ENCODE measurements at places on chromosomes 1 and 21.
A peak's percentile ranks its signal among the peaks of the same experiment; 100 is the strongest.

DNA sequence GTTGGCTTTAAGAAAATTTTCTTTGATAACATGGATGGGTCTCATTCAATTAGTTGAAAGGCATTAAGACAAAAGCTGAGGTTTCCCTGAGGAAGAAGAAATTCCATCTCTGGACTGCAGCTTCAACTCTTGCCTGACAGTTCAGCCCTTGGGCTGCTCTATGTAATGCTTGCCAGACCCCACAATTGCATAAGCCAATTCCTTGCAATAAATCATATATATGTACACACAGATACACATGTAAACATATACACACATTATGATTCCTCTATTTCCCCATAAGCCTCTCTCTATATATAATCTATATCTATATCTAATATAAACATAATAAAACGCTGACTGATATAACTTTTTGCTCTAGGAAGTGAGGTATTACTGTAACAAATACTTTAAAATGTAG is 301.5 kb upstream of the PRMT6 start:
- DNase-seq, result no peak

DNA sequence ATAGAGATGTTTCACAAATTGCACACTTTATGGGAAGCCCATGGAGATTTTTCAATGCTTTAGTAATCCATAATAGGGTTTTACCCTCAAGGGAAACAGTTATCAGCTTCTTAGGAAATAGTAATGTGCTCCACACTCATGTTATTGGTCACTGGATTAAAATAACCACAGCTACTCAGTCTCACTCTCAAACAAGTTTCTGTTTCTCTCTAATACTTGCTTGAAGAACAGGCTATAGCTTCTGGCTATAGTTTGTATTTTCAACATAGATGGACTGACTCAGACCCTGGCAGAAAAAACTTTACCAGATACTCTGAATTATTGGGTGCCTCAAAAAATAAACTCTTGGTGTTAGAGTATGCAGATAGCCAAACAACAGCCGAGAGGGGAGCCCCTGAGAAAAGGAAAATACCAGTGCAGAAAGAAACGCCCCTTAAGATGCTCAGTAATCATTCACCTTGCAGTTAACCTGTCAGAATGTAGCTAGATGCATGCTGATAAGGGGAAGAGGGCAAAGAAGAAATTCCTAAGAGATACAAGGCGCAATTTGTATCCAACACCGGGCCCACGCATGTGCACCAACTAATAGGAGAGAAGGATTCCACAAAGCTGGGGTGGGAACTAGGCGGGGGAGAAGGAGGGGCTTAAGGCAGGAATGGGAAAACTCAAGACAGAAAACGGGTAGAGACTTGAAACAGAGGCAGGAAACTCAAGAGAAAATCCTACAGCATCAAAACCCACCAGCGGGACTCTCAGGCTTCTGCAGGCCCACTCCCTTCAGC is 30.4 kb upstream of the PDE4B start:
- no peak for DNase-seq

DNA sequence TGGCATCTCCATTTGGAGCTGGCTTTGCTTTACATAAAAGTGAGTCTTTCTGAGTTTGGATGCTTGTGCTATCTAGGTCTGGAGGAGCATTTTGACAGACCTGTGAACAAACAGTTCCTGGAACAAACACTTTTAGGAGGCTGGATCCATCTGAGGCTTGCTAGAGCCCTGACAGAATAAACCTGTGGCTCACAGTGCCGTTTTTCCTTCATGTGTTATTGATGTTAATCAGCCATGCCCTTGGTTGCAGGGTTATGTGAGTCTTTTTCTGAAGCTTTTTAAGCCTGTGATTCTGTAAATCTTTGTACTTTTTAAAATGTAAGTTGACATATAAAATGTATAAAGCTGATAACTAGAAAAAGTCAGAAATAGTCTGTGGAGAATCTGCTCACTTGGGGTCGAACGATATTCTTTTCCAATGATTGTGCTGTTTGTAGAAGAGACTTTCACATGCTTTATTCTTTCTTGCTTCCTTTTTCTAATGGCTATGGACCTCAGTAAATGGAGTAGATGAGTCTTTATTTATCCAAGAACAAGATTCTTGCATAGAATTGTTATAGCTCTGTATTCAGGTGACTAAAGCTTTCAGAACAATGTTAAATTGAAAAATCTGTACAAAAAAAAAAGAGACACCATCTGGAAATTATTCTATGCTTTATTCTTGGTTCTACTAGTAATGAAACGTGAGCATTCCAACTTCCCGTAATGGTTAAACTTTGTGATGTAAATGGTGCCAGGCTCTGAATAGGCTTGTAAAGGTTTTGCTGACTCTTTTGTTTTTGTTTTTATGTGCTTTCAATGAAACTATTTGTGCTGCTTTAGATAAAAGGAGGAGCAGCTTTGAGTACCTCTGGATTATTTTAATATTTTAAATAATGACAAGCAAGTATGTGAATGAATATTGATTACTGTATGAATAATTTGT is 53.7 kb downstream of the CACHD1 start:
- DNase-seq, result no peak

- no peak for DNase-seq
Observed at GRCh38 chr1:222893255-222893654, 78.4 kb downstream of the DISP1 start.

DNA sequence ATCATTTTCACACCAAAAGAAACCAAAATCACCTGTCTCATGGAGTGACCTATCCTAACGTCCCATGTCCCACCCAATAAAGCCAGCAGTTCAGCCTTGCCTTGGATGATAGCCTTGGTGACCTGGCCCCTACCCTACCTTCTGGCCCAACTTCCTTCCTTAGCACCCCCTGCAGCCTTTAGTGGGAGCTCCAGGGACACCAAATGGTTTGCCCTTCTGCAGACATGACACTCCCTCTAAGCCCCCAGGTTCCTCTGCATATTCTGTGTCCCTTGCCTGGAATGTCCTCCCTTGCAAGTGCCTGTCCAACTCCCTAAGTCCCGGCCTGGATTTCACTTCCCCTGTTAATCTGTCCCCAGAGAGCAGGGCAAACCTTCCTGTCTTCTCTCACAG is 2.2 kb downstream of the SLFNL1 start:
- DNase-seq, result no peak

DNA sequence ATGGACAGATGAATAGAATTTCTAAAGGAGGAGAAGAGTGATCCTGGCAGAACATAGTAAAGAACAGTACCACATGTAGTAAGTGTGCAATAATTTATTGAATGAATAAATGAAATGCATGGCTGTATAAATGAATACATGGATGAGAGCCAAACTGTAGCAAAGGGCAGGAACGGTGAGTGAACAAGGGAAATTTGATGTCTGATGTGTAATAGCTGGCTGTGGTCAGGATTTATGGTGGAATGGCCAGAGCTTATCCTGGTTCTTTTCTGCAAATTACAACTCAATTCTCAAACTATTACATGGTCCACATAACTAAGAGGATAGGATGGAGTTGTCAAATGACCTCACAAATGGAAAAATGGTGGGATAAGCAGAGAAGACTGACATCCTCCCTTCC is 43.2 kb upstream of the ARHGAP29 start:
- DNase-seq, result no peak

GRCh38 chr1:17361687-17362086 is 10.3 kb upstream of the PADI6 start:
- DNase-seq, result no peak

- no peak for DNase-seq
Observed at GRCh38 chr1:177490036-177490639, 319.4 kb downstream of the BRINP2 start.

GRCh38 chr1:2134266-2134620 is 60.3 kb downstream of the FAAP20 start:
- DNase-seq, result no peak

GRCh38 chr1:211632808-211633523 is 42.5 kb downstream of the NEK2 start:
- DNase-seq, result no peak

DNA sequence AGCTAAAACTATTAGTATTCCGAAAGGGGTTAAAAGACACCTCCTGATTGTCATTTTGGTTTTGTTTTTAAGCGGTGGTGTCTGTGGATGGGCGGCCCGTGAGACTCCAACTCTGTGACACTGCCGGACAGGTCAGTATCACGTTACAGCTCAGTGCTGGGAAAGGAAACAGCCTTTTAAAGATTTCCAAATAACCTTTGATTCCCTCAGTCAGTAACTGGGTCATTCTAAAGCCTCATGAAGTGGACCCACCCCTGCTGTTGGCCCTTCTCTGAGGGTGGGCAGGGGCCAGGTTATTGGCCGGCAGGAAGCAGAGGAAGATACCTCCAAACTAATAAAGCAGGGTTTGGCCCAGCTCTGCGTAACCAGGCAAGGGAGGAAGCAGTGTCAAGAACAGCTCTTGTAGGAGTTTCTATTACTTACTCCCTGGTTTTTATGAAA is 2.3 kb downstream of the RHOU start:
- no peak for DNase-seq

- DNase-seq, result no peak
Observed at GRCh38 chr1:205048382-205048781, 5.4 kb downstream of the CNTN2 start.

DNA sequence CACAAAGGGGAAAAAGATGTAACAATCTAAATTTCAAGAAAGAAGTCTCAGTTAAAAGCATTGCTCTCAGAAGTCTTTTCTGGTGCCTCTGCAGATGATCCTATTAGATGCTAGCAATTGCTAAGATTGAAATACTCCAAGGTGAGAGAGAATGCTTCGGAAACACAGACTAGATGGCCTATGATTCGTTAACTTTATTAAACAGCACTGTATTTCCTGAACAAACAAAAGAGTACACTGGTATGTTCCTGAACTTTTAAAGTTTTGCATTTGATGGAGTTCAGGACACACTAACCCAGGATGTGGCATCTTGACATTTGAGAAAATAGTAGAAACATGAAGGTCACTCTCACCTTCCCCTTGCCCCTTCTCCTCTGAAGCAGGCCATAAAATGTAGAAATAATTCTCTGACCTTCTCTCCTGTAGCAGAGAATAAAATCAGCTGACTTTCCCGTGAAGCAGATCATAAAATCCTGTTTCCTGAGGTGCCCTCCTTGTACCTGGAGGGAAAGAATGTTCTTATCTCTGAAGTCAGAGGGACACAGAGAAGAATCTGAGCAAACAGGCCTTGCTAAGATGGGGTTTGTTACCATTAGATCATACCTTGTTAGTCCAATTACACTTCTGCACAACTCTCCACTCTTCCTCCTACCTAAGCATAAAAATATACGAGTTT is 142.9 kb upstream of the USP25 start:
- no peak for DNase-seq

GRCh38 chr1:41734201-41734970 is 184.3 kb downstream of the HIVEP3 start:
- no peak for DNase-seq

- peak; percentile 93 for DNase-seq
Observed at GRCh38 chr21:42021371-42022090, 11.4 kb upstream of the ZBTB21 start.

- DNase-seq, result peak; percentile 73
Observed at GRCh38 chr1:206117151-206117948, at the start of gene AVPR1B. TSS of gene AVPR1B (minus strand) at chr1:206117388. CDS start at chr1:206116890, 498 bp downstream.

- DNase-seq, result no peak
Observed at GRCh38 chr1:84573481-84573966, 716 bp downstream of the CTBS start.

DNA sequence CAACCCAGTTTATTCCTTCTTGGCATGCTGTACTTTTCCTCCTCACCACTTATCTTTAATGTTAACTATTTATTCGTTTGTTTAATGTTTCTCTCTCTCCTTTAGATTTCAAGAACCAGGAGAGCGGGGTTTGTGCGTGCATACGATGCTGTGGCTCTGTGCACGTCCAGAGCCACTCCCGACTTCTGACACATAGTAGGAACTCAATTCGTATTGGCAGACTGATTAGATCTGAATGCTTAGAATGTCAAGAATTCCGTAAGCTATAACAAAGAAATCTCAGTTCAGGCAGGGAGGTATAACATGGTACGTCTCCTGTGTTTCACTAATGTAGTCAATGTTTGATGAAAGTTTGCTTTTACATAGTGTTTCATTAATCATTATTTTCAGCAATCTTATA is 7.3 kb upstream of the GRIK1 start:
- no peak for DNase-seq

DNA sequence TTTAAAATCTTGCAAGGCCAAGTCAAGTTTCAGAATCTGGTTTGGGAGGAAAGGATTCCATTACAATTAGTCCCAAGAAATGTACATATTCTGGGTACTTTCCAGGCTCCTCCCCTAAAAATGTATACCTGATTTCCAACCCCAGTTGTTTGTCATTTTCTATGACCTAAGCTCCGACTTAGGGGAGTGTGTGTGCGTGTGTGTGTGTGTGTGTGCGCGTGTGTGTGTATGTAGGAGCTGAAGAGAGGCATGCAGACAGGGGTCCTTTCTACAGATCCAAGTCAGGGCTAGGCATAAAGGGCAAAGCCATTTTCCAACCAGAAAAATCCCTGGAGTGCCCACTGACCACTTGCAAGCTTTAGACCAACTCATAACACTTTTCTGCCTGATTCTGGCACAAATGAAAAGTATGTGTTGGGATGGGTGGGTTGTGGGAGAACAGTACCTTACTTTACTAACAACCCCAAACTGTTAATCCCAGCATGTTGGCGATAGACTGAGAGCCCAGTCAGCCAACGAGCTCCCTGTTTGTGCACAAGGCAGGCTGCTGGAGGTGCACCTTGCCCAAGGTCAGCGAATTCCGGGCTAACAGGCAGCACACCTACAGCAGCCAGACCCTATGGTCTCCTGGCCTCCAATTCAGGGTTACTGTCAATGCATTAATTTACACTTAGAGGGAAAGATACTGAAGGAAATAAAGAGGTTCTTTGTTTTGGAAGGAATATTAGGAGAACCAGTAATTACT is 1.7 kb downstream of the TRABD2B start:
- DNase-seq, result no peak

DNA sequence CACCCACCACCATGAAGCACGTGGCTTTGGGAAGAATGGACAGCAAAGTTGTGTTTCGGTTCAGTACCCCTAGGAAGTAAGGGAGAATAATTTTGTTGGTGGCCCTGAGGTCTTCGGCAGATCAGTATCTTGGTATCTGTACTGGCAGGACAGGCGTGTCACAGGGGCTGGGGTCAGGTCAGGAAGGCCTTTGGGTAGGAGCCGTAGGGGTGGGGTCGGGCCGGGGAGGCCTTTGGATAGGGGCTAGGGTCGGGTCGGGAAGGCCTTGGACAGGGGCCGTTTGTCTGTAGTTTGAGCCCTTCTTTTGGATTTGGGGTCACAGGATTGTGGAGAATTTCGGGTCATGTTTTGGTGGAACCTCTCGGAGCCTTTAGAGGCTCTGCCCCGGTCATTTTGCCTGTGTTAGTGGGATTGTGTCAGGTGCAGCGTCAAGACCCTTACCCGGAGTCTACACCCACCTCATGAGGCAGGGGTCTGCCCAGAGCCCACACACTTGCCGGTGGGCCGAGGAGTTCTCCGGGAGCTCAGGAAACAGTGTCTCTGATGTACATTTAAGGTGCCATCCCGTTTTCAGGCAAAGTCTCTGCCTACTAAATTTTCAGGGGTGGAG is 75.3 kb upstream of the COL6A1 start:
- no peak for DNase-seq

GRCh38 chr1:170407138-170407537 is 124.8 kb upstream of the GORAB start:
- no peak for DNase-seq
